ENCODE measurements at places on chromosomes 2 and 18.

- DNase-seq = no peak
These were observed 1.8 kb upstream of the PDE11A start for GRCh38 chr2:178074123-178075005.

DNA sequence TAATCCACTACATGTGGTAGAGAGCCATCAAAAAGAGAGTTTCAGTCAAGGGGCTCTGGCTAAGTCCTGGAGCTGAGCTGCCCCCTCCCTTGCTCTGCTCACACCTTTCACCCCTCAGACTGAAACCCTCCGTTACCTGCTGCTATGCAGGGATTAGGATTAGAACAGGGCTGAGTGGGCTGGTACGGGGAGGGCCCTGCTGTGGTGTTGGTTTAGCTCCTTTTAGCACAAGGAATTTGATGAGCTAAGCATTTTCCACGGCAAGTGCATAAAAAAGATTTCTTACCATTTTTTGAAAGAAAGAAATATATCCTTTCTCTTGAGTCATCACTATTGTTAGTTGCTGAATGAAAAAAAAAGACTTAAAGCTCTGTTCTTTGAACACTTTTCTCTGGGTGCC lies 46.3 kb downstream of the TCF7L1 start:
- no peak for DNase-seq

DNA sequence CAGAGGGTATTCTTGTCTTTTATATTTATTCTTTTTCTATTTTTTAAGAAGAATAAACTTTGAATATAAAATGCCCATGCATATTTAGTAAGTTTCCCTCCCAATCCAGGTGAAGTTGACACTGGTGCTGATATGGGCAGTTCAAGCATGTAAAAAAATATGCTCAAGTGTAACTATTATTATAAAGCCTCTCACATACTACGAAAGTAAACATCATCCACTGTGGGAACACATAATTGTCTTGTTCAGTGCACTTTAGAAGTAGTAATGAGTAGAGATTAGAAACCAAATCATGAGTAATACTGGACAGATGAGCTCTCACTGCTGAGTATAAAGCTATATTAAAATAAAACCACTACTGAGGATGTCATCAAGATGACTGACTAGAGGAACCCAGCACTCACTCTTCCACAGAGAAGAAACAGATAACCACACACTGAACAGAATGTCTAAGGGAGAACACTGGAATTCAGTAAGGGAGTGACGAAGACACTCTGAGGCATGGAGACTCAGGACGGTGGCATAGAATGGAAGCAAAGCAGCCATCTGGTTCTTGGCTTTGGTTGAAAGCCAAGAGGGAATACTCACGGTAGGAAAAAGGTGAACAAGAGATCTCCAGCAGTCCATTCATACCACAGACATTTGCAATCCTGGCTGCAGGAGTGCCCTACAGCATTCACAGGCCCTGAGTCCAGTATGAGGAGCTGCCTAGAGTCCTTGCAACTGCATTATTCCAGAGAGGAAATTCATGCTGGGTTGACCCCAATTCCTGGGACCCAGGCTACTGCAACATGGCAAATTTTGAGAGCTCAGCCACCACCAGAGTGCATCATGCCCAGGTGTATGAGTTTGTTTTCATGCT lies 9.5 kb upstream of the FAM110C start:
- no peak for DNase-seq

DNA sequence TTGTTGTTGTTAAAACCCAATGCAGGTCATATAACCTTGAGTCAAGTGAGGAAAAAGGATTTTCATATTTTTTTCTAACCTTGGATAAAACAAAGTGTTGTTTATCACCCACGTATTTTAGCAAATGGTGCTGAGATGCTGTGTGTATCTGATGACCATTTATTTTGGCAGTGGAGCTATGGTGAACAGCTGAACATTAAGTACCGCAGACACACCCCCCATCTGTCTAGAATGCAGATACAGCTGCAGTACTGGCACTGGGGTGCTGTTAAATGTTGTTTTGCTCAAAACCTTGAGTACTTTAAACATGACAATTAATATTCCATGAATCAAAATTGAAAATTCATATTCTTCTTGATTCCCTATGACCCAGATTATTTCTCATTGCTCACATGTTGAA lies 773.3 kb upstream of the SLC39A10 start:
- no peak for DNase-seq

GRCh38 chr18:58527952-58528287 lies 101.0 kb downstream of the ALPK2 start:
- no peak for DNase-seq

DNA sequence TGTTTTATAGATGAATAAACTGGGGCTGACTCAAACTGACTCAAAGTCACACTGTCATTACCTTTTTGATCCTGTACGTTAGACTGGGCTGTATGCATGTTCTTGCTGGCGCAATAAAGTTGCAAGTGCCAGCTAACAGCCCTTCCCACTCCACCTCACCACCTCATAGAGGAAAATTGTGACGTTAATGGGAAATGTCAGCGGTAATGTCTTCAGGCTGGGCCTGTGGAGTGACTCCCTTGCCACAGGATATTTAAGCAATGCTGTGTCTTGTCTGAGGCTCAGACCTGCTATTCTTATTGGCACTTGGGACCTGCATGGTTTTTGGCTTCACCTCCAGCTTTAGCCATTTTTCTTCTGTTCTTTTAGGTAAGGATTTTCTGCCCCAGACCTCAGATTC lies 25.2 kb upstream of the CASP10 start:
- no peak for DNase-seq

- DNase-seq = no peak
These were observed 23.1 kb downstream of the ID2 start for GRCh38 chr2:8704906-8705305.

GRCh38 chr2:180707175-180707883 lies 273.1 kb upstream of the UBE2E3 start:
- DNase-seq = no peak

GRCh38 chr2:40371525-40372282 lies 80.2 kb downstream of the SLC8A1 start:
- no peak for DNase-seq

Data from CD4-positive, alpha-beta T cell (primary cell).